Spinal cord (tissue), 10 donors: ENCODE measurements at places on chromosomes 2 and 18.

DNA sequence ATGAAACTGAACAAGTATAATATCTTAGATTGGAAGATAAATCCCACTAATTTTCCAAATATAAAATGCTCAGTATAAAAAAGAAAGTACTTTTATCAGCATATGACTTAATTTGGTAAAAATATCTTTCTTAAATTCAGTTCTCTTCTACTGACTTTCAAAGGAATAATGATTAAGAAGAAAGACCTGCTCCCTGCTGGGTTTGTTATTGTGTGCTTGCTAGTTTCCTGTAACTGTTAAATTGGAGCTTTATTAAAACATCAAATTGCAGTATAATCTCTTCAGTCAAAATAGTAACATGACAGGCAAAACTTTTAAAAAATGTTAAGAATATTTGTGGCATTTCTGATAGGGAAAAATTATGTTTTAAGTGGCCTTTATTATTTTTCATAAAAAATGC, 1317.4 kb upstream of the CDH2 start:
- no peak for DNase-seq

DNA sequence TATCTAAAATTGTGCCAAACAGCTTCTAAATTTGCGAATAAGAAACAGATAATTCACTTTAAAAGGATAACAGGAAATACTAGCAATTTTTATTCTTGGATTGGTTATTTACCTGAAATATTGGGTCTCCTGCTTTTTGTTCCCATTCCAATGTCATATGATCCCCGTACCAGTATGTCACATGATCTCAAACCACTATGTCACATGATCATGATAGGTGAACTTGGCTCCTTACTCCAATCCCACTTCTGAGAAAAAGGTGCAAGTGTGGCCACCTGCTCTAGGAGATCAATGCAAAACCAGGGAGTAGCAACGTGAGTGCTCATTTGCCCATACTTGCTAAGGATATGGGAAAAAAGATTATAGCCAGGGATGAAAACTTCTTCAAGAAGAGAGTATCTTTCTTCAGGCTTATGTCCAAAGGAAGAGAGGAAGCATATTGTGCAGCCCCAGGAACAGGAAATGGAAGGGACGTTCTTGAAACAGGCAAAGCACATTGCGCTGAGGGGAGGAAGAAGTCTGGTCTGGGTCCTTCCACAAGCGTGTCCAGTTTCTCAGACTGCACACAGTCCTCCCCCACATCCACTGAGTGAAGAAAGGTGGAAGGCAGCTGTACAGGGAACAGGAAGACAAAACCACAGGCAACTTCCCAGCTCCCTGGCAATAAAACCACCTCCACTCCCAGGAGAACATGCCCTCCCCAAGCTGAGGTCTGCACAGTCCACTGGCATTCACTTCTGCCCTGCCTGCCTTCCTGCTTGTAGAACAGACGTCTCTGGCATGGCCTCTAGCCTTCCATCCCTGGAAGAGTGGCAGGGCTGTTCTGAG, at the start of gene LYG2:
LYG2 (minus strand) TSS at position 176 of the 828 bp plus-strand sequence. CDS start 1,406 bp downstream, outside the sequence.
- no peak for DNase-seq

DNA sequence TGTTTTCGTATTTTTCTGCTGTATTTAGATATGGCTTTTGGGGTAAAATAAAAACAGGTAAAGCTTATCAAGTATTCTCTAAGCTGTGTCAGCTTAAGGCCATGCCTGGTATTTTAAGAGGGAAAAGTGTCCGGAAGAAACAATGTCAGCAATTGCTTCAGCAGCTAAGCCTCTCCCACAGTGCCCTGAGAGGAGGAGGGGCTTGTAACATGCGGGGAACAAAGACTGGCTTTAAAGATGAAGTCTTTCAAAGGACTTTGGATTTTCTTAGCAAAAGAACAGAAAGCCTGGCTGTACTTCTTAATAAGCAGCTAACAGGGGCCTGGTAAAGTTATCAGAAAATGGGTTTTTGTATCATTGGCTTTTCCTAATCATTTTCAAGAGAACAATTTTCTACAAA, 102.8 kb downstream of the PXDN start:
- no peak for DNase-seq

DNA sequence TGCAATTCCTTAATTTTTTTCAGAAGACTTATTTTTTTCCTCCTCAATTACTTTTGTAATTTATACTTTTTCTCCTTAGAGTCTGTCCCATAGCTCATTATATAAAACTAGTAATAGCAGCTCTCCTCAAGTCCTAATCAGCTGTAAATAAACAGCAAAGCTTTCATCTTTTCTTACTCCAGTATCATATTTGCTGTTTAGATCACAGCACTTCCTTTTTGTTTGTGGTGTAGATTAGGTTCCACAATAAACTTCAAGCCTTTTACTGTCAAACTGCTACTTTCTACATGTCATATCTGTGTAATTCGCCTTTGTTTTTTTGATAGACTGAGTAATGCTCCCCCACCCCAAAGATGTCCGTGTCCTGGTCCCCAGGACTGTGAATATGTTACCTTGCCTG, 25.5 kb downstream of the GCG start:
- no peak for DNase-seq

GRCh38 chr2:151771599-151772358, 37.5 kb upstream of the NEB start:
- no peak for DNase-seq

DNA sequence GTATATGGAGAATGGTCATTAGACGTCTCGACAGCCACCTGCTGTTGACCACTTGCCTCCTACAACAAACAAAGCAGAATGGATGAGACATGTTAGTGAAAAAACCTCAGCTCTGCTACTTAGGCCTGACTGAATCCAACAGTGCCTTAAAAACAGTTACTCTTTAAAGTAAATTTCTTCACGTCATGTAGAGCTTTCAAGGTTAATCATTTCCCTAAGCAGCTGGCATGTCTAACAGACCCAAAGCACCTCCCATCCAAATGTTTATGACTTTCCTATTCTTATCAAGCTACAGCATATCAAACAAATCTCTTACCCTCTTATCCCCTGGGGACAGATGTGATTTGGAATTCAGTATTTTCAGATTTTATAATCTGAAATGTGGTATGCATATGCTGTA, 75.6 kb upstream of the ITGB6 start:
- no peak for DNase-seq
